Upper lobe of right lung (tissue), 1 donor: ENCODE measurements at places on chromosomes 3 and 15. TPM values are rescaled to one million over a fixed set of nuclear protein-coding genes. Genes with fewer than 3 reads are reported as not detected.
A peak's percentile ranks its signal among the peaks of the same experiment; 100 is the strongest.

The FAM227B gene
- 4.5 TPM for total RNA-seq

GRCh38 chr3:115960799-115961198 is 337.5 kb downstream of the GAP43 start:
- no peak for DNase-seq

GRCh38 chr15:24879492-24879891 is 75.3 kb upstream of the SNRPN start:
- no peak for DNase-seq

DNA sequence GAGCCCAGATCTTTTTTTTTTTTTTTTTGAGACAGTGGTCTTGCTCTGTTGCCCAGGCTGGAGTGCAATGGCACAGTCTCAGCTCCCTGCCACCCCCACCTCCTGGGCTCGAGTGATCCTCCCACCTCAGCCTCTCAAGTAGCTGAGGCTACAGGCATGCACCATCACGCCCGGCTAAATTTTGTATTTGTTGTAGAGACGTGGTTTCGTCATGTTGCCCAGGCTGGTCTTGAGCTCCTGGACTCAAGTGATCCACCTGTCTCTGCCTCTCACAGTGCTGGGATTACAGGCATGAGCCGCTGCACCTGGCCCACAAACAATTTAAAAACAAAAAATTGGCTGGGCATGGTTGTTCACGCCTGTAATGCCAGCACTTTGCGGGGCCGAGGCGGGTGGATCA is 22.6 kb upstream of the SLC6A6 start:
- no peak for DNase-seq

DNA sequence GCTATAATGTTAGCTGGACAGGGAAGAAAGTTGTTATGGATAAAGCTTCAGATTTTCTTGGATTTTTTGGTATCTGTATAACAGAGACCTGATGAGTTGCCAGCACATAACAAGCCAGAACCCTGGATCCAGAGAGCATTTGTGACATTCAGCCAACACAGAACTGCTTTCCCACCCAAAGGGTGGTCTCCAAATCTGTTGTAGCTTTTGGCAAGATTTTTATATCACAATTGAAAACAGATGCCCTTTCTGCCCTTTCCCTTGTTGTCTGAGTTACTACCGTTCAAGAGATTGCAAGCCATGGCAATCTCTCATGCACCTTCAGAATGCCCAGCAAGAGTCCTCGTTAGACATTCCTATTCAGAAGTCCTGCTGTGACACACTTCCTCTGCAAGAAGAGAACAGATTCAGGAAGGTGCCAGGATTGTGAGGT is 107.6 kb upstream of the FGF7 start:
- no peak for DNase-seq

- DNase-seq, result no peak
Measured at GRCh38 chr3:156024904-156025533, 95.4 kb upstream of the KCNAB1 start.

DNA sequence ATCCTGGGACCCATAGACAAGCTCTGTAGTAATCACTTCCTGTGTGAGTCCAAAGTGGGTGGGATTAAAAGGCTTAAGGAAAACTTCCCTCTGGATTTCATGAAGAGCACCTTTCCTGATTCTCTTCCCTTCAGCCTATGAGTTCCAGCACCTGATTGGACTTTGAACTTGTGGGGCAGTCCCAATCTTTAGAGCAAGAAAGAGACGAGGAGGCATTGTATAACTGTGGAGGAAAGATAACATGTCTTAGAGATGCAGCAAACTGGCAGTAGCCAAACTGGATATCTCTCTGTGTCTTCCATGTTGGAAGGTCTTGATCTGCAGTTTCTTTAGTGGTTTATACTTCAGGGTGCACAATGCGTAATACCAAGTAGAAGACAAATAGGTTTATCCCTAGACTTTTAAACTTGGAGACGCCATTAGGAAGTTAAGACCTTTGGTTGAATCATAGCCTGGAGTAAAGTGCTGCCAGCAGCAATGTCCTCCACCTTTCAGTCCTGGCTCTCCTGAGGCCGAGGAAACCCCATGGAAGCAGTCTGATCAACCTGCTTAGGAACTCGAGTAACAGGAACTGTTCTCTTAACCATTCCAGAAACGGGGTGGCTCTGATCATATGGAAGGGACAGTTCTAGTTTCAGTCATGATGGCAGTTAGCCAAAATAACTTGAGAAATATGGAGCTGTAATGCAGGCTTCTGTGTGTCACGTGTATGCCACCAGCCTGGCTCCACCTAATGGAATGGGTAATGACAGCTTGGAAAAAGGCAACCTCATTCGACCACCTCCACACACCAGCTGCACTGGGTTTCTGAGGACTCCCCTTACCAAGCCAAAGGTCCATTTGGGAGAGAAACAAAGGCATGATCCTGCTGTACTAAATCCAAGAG is 4.7 kb downstream of the EIF1B start:
- DNase-seq, result no peak

DNA sequence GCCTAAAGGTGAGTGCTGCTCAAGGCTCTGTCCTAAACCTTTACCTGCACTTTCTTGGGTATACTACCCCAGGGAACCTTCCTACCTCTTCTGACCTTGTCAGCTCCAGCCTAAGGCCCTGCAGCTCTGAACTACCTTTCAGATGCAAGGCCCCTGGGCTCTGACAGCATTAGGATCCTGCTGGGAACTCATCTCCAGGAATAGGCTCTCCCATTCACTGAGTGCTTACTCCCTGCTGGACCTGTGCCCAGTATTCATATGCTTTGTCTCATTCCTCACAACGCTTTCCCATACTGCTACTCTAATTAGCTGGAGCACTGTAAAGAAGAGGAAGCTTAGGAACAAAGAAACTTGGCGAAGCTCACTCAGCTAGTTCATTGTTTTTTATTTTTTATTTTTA is 53.8 kb upstream of the RAB6B start:
- no peak for DNase-seq

DNA sequence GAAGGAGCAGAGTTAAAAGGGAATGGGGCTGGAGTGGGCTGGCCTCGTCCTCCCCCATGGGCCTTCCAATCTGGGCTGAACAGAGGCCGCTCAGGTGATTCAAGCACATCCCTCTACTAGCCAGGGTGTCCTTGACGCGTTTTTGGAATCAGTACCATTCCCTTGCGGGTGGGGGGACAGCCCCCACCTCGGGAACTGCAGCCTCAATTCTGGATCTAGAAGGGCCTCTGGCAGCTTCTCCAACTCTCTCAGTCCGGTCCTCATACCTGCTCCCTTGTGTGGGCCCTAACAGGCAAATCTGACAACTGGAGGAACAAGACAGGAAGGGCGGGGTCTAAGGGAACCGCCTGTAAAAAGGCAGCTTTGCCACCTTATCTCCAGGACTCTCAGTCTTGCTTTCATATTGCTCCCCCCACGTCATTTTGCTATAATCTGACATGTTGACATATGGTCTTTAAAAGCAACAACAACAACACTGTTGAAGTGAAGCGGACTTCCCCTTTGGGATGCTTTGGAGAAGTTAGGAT is 802 bp upstream of the CHRNB4 start:
- DNase-seq, result peak; percentile 31
